ENCODE measurements at places on chromosomes 11 and 22.

DNA sequence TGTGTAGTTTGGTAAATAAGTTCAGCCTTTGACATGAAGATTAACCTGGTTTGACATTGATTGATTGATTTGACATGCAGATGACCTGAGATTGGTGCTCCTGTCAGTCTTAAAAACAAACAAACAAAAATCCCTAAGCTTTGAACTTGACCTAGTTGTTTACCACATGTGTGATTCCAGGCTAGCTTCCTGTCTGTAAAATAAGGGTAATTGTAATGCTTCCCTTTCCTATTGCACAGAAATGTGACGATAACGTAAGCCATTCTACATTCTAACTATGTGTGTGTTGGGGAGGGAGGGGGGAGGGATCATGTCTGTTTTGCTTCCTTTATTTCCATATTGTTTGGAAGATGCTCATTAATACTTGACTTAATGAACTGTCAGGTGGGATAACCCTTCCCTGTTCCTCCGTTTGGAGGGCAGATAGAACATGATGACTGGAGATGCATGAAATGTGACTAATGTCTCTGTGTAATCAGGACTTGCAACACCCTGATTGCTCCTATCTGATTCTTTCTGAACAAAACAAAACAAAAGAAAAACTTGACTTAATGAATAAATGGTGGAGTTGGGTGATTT, 106.1 kb upstream of the CLMP start:
- DNase-seq, result no peak

- no peak for DNase-seq
These were observed 12.2 kb downstream of the NEAT1 start for GRCh38 chr11:65434667-65435410.

DNA sequence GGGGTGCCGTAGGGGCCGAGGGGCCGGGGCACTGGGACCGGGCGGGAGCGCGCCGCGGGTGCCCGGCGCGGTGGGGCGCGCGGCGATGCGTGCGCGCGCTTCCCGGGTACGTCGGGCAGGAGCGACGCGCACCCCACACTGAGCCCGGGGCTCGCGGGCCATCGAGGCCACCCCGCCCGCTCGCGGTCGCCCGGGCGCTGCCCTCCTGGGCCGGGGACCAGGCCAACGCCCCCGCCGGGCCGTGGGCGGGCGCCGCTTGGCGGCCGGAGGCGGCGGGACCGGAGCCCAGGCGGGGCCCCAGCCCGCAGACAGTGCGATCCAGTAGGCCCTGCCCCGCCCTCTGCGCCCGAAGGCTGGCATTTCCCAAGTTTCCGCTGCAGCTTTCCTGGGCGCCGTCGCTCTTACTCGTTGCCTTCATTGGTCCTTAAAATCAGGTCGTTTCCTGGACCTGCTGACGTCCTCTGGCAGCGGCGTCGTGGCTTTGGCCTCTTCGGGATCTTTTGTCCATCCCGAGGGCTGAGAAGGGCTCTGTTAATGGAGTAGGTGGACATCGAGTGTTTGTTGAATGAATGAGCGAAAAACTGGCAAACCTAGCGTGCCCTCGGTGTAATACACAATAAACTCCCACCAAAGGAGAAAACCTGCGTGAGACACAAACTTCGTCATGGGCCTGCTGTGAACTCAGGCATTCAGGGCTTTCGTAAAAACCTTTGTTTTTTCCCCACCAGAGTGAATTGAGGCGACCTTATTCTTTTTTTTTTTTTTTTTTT, 638 bp downstream of the PARVA start:
- DNase-seq, result peak; percentile 26

GRCh38 chr11:70462818-70463477, 64.6 kb downstream of the CTTN start:
- DNase-seq, result no peak

GRCh38 chr11:6437993-6438392, 2.8 kb downstream of the HPX start:
- no peak for DNase-seq

All from DMS 273 treated with DMSO at 0.1 percent for 48 hours (cell line).